RWPE1 (cell line): ENCODE measurements at places on chromosomes 16 and 17.

GRCh38 chr17:58375811-58376210 lies 23.8 kb upstream of the SUPT4H1 start:
- no peak for DNase-seq

DNA sequence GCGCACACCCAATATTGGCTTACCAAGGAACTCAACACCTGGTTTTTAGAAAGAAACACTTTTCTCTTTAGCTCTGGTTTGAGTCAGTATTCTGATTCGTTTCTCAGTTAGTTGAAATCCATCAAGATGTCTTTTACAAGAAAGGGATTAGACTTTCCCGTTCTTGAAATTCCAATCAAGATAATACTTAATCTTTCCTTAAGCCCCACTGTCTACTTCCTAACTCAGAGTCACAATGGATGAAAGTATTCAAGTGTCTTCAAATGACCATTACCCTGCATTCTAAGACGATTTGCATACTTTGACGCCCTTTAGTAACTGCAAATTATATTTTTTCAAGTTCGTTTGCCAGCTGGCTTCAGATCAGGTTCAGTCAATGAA lies 189.8 kb downstream of the USP22 start:
- DNase-seq = no peak

GRCh38 chr16:22075776-22076175 lies 16.6 kb upstream of the VWA3A start:
- no peak for DNase-seq

- DNase-seq = peak; percentile 42
These were observed 56.9 kb downstream of the CYB5D2 start for GRCh38 chr17:4199818-4200402.

- DNase-seq = no peak
These were observed 76.6 kb upstream of the DHX40 start for GRCh38 chr17:59488805-59489204.

- DNase-seq = no peak
These were observed 10.4 kb downstream of the IL34 start for GRCh38 chr16:70656712-70657263.

DNA sequence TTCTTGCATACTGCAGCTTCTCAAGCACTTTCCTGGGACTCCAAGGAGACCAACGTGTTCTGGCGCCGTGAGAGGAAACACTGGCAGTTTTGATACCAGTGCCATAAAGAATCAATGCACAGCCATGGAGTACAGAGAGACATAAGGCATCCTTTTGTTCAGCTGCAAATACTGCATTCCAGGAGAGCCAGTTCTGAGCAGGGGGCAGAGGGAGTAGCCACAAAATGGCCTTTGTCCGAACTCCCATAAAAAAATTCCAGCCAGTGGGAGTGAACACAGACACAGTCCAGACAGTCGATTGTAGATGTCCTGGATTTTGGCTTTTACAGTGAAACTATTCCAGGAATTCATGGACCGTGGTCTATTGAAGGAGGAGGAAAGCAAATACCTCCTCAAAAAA lies 36.2 kb upstream of the TEKT3 start:
- DNase-seq = no peak

- DNase-seq = no peak
These were observed 17.6 kb upstream of the ABR start for GRCh38 chr17:1197379-1197778.

DNA sequence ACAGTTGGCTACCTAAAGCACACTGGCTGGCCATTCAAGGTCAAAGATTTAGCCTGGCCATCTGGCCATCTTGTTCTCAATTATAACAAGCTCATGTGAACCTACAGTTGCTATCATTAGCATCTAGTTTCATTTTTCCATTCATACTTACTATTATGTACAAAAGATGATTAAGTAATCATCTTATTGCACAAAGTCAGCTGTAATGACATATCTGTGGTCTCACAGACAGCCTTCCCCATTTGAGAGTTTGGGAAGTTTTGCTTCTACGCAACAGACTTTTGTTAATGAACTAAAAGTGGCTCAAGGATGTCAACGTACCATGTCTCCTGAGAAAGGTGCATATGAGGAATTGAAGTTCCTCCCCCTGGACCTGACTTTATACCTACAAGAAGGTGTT lies 51.3 kb downstream of the HS3ST3B1 start:
- DNase-seq = no peak

GRCh38 chr16:23026784-23027362 lies 122.4 kb downstream of the USP31 start:
- DNase-seq = peak; percentile 26
